ENCODE measurements at places on chromosomes 2 and 18.

DNA sequence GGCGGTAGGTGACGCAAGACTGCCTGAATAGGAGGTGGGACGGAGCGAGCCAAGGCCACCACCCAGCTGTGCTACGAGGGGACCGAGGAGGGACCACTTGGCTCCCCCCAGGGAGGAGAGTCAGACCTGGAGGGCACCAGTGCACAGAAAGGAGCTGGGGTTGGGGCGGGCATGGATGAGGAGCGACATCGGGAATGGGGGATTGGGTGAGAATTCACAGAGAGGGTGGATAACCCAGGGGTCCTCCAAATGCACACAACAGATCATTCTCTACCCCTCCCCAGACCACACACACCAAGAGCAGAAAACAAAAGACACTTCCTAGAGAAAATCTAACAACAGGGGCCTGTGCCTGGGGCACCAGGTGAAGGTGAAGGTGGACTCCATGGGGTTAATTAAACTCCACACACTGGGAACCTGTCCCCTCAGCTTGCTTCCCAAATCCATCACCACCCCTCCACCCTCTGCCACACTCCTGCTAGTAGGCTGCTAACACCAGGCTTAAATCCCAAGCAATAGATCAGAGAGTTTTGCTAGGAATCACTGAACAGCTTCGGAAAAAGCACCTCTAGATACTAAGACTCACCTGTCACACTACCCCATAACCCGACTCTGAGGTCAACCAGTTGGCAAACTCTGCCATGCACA lies 274.6 kb downstream of the EIPR1 start:
- DNase-seq, result no peak

GRCh38 chr2:27729198-27729597 lies 42.3 kb upstream of the MRPL33 start:
- DNase-seq, result no peak

DNA sequence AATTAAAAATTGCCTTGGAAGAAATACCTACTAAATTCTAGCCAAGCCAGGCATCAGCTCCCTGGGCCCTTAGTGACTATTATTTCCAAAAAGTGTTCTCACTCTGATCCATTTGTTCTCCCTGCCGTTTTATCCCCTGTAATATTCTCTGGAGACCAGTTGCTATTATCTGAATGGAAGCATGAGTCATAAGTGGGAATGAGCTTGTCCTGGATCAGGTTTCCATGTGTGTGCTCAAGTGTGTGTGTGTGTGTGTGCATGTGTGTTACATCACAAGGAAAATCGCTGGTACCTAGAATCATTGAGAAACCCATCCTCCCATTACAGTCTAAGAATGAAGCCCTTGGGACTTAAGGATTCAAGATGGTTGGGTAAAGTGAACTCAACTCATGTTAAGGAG lies 130.3 kb upstream of the CXCR4 start:
- DNase-seq, result no peak

- DNase-seq, result no peak
Measured at GRCh38 chr2:106117882-106118684, 76.0 kb downstream of the UXS1 start.

- DNase-seq, result no peak
Measured at GRCh38 chr18:48623468-48624235, 84.8 kb downstream of the CTIF start.

- DNase-seq, result no peak
Measured at GRCh38 chr2:172350839-172351479, 76.4 kb upstream of the ITGA6 start.

All from activated T-helper 1 cell treated with anti-CD3 and anti-CD28 coated beads, Interleukin-2, amount 50 U/mL, for 16 hours (primary cell).